M059J (cell line): ENCODE measurements at places on chromosomes 1 and 21. TPM values are rescaled to one million over a fixed set of nuclear protein-coding genes. Genes with fewer than 3 reads are reported as not detected.

GRCh38 chr1:57172040-57172439 is 206.2 kb upstream of the C8B start:
- no peak for DNase-seq

DNA sequence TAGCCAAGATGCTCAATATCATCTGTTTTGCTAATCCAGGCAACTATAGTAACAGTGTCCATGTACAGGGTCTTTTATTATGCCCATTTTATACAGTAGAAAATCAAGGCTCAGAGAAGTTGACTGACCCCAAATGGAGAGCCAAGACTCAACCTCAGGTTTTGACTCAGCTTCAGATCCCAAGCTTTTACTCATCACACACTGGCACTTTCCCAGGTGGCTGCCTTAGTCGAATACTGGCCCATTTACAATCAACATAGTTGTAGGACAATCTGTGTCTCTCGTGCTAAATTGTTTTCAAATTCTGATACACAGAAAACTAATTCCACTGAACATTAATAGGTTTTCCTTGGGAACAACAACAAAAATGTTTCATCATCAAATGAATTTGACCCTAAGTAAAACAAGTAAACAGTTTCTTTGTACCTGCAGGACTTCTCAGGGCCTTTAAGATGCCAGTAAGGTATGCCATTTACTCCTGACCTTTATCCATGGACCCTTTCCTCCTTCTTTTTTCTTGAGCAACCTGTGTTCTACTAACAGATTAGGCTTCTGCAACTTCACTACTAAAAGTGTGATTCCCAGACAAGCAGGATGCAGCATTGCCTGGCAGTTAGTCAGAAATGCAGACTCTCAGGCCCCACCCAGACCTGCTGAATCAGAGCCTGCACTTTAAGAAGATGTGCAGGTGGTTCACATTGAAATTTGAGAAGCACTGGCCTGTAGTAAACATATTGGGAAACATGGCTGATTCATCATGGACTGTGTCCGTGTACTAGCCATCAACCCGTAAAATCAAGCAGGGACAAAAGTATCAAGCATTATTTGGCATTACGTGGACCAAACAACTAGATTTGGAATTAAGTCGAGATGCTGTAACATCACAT is 128.8 kb downstream of the RRAGC start:
- DNase-seq: peak; percentile 35

GRCh38 chr1:239538239-239538988 is 152.0 kb downstream of the CHRM3 start:
- DNase-seq: no peak

Gene SLC19A2
- 8.1 and 10.4 TPM in 2 replicates for total RNA-seq

Gene RGS18
- not detected in 2 replicates for total RNA-seq

DNA sequence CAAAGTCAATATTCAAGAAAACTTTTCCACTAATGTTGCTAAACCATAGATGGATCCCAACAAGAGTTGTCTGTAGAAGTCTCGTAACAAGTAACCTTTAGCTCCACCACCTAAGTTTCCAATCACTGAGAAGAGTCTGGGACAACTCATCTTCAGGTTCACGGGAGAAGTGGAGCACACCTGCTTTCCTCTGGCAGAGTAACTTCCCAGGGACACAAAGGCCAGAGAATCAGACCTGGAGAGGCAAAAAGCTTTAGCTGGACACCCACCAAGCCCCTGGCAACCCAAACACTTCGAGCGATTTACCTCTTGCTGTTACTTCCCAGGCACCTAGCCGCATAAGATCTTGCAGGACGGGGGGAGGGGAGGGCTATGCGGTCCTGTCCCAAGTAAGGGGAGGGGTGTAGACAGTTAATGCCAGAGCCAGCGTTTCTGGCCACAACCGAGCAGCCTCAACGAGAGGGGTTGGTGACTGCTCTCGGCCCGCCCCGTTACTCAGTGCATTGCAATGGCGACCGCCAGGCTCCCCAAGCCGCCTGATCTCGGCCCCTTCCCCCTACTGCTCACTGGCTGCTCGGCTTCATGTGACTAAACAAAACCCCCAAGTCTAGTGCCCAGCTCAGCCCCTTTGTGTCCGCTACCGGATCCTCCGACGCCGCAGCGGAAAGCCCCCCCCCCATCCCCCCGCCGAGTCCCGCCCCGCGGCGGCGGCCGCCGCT is 709 bp downstream of the ZNF644 start:
- DNase-seq: peak; percentile 83

DNA sequence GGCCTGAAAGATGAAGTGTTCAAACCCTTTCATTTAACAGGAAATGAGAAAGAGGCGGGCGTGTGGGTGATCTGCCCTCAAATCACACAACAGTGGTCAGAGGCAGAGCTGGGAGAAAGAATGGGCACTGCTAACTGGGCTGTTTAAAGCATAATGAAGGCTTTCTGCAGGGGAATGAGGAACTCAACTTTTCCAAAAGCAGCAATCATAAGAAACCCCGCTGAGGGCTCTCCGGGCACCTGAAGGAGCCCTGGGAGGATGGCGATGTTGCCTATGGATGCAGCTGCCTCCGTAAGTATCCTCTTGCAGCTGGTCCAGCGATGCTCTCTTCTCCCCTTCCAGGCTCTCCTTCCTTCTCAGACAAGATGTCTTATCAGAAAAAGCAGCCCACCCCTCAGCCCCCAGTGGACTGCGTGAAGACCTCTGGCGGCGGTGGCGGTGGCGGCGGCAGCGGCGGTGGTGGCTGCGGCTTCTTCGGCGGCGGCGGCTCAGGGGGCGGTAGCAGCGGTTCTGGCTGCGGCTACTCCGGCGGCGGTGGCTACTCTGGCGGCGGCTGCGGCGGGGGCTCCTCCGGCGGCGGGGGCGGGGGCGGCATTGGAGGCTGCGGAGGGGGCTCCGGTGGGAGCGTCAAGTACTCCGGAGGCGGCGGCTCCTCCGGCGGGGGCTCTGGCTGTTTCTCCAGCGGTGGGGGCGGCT is 1.2 kb downstream of the LORICRIN start:
- DNase-seq: no peak

DNA sequence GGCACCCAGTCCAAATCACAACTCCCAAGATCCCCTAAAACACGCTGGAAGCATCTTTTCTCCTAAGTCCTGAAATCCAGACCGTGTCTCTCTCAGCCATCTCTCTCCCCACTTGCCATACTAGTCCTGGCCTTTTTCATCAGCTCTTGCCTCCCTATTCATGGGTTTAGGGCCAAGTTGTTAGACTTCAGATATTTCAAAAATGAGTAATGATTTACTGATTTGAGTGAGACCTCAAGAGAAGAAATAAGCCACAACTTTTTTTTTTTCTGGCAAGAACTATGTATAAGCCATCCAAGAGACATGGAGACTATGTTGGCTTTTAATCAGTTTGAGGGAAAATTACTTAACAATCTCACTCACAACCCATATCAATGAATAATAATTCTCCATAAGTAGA is 62.5 kb downstream of the TBX15 start:
- no peak for DNase-seq

DNA sequence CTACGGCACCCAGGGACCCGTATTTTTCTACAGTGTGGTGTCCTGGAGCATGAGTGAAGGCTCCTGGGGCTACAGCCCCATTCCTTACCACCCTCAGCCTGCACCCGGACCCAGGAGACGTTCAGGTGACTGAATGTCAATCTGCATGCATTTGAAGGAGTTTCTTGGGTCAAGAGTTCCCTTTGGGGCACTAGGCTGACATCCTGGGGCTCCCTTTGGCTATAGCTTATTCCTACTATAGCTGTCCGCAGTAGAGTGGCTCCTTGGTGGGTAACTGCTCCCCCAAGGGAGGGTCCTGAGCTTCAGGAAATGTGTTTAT is 19.9 kb upstream of the LRRN2 start:
- DNase-seq: no peak

DNA sequence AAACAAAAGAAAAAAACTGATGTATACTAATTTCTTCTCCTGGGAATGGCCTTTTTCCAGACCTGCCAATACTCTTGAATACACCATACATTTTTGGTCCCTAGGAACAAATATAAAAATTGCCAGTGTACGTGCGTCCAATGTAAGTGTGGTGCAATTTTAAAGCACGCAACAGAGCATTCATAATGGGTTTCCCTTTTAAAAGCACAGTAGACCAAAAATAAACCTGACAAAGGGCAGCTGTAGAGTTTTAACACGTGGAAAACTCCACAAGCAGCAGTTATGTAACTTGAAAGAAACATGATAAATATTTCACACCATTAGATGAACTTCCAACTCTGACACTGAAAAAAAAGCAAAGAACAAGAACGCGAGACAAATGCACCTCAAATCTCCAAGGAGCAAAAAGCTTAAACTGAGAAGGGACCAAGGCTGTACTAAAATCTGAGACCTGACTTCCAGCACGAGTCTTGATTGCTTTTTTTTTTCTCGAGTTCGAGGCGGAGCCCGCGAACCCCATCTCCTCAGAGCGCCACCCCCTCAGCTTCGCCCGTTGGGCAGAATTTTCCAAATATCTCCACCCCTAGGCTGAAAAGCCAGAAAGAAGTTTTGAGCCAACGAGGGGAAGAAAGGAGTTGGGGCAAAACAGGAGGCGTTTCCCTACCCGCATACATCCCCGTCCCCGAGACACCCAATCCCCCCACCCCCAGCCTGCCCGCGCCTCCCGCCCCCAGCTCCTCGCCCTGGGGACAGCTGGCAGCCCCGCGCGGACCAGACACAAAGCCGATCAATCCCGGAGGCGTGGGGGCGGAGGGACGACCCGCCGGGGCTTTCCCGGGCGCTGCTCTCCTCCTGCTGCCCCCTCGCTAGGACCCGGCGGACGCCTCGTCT is at the start of gene JAM2:
Gene JAM2, plus strand, starts transcription at position 599 of the 891 bp plus-strand sequence. CDS start 564 bp downstream, outside the sequence.
- peak; percentile 58 for DNase-seq

- no peak for DNase-seq
Measured at GRCh38 chr1:216894494-216894893, 171.3 kb upstream of the ESRRG start.

GRCh38 chr1:82399093-82399492 is 598.4 kb downstream of the ADGRL2 start:
- DNase-seq: peak; percentile 26

DNA sequence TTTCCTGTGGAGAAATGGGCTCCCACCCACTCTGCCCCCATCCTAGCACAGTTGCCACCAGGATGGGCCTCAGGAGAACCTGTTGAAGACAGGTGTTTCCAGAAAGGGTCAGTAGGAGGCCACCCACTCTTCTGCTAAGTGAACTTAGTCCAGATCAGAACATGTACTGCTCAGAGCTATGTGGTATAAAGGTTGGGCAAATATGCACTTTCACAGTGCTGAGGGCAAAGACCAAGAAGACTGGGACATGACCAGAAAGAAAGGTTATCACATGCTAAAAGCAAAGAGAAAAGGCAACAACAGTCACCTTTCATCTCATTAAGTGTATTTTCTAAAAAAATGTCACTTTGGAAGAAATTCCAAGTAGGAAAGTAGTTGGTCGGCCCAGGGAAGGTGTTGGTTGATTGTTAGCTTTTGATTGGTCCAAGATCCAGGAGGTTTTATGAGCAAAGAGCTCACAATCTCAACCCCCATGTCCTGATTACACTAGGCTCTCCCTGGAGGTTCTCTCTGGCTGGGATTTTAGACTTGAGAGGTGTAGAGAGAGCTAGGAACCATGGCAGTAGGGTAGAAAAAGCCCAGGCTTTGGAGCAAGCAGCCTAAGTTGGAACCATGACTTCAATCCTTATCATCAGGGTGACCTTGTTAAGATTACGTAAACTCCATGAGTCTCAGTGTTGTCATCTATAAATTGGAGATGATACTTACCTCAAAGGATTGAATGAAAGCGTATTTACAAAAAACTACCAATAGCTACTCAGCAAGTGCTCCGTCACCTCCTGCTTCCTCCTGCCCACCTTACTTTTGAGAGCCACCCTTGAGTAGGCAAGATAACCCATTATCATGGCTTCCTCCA is 102.6 kb downstream of the GLUL start:
- no peak for DNase-seq

DNA sequence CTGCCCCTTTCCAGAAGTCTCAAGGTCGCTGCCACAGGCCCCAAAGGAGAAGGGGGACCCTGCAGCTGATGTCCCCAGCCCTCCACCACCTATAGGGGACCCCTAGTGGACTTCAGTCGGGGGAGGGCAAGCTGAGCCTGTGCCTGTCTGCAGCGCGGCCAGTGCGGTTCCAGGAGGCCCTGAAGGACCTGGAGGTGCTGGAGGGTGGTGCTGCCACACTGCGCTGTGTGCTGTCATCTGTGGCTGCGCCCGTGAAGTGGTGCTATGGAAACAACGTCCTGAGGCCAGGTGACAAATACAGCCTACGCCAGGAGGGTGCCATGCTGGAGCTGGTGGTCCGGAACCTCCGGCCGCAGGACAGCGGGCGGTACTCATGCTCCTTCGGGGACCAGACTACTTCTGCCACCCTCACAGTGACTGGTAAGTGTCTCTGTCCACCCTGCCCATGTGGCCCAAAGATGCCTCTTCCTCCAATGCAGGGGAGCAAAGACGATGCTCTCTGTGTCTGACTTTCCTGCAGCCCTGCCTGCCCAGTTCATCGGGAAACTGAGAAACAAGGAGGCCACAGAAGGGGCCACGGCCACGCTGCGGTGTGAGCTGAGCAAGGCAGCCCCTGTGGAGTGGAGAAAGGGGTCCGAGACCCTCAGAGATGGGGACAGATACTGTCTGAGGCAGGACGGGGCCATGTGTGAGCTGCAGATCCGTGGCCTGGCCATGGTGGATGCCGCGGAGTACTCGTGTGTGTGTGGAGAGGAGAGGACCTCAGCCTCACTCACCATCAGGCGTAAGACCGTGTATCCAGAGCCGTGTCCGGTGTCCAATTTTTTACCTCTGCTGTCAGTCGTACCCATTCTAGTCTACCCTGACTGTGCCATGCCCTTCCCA is 79.9 kb downstream of the OBSCN start:
- no peak for DNase-seq

DNA sequence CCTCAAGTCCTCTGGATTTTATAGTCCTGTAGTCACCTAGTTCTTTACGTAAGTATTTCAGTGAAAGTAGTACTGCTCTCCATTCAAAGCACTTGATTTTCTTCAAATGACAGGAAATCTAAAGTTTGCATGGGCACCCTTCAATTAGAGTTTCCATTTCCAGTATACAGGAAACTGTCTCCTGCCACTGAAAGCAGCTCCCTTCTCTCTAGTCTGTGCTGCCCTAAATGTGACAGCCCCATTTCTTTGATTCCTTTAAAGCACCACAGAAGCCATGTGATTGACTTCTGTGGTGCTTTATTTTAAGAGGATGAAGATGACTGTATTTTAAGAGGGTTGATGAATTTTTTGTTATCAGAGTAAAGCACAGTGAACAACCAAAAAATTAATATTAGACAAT is 226.1 kb downstream of the DNAH14 start:
- DNase-seq: no peak

Gene TEX38
- total RNA-seq: not detected in 2 replicates

DNA sequence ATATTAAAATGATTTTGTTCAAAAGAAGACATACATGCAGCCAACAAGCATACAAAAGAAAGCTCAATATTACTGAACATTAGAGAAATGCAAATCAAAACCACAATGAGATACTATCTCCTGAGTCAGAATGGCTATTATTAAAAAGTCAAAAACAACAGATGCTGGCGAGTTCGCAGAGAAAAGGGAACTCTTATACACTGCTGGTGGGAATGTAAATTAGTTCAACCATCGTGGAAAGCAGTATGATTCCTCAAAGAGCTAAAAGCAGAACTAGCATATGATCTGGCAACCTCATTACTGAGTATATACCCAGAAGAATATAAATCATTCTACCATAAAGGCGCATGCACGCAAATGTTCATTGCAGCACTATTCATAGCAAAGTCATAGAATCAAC is 126.0 kb upstream of the HMCN1 start:
- peak; percentile 63 for DNase-seq

Gene PAFAH2
- total RNA-seq: 5.1 and 7.5 TPM in 2 replicates

Gene AMY1C
- not detected in 2 replicates for total RNA-seq
